Esophagus squamous epithelium (tissue), 5 donors: ENCODE measurements at places on chromosomes 3 and 15. TPM values are rescaled to one million over a fixed set of nuclear protein-coding genes. Genes with fewer than 3 reads are reported as not detected.

- no peak for DNase-seq
Observed at GRCh38 chr3:5072100-5072816, 49.8 kb upstream of the ARL8B start.

GRCh38 chr3:67976663-67977062, 322.3 kb upstream of the SUCLG2 start:
- no peak for DNase-seq

DNA sequence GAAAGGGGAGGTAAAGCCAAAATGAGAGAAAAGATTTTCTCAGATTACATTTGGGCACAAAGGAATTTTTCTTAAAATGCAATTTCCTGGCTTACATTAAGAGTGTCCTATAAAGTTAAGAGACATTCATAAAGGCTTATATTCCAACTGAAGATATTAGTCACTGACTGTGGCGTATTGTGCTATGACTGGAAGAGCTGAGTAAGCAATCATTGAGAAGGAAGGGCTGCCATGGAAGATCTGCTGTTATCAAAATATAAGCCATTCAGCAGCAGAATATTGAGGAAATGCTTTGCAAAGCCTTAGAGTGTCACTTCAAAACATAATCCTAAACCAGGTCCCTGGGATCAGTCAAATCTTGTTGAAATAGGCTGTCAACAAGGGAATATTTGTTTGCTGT, 593.9 kb downstream of the TUSC7 start:
- DNase-seq, result no peak

GRCh38 chr3:172709774-172710663, 848 bp downstream of the NCEH1 start:
- no peak for DNase-seq

GRCh38 chr3:176976586-176976985, 220.7 kb downstream of the TBL1XR1 start:
- no peak for DNase-seq

- no peak for DNase-seq
Observed at GRCh38 chr15:77671362-77672056, 38.8 kb upstream of the LINGO1 start.

- DNase-seq, result no peak
Observed at GRCh38 chr3:13021141-13022114, 51.8 kb downstream of the IQSEC1 start.

- no peak for DNase-seq
Observed at GRCh38 chr15:78855746-78856145, 16.9 kb upstream of the MORF4L1 start.

DNA sequence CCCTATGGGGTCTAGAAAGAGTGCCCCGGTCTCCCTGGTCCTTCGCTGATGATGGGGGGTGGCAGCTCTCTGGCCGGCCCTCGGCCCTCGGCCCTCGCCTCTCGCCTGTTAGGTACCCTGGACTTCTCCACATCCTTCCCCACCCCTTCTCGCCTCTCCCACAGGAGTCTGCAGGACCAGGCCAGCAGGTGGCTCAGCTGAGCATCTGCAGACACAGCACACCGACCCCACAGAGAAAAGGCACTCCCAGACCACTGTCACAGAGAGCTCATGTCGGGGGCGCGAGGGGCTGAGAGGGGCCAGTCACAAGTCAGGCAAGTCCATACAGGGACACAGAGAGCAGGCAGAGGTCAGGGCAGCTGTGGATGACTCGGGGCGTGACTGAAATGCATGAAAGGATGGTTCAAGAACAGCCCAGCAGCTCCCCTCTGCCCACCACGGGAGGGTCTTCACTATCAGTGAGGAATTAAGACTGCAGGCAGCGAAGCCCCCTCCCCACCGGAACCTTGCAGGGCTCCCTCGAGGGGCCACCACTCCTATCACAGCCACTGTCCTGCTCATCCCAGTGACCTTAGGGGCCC, 181.7 kb upstream of the NSMCE3 start:
- DNase-seq, result no peak

- DNase-seq, result no peak
Observed at GRCh38 chr3:186923241-186923640, 7.1 kb upstream of the ST6GAL1 start.

GRCh38 chr3:128351546-128351945, 115.1 kb downstream of the DNAJB8 start:
- DNase-seq, result no peak

ARPIN gene
- total RNA-seq, result 16.8 TPM

PRICKLE2 gene
- 6.8 TPM for total RNA-seq

GOLGA6L4 gene
- 2.9 TPM for total RNA-seq

CLRN1 gene
- total RNA-seq, result not detected

C3orf20 gene
- not detected for total RNA-seq

SAMD7 gene
- total RNA-seq, result not detected
